RPMI8226 (cell line): ENCODE measurements at places on chromosomes 5 and 9.

DNA sequence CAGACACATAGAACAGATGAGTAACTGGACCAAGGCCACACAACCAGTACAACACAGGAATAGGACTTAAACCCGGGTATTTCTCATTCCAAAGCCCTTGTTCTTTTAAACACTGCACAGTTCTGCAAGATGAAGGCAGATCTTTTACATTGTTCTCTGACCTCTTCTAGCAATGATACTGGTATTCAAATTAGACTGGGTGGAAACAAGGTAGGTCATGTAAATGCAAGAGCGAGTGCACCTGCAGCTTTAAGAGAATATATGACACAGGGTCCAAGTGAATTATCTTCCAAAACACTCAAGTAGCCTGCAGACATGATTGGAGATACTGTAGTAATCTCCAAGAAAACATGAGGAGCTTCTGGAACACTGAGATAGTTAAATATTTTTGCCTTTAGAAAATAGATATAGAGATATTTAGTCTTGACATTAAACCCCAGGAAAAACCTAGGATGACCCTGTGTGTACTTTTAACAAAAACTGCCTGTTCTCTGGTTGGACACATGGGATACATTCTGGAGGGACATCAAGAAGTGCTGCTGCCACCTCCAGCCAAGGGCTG is 130.6 kb upstream of the EPB41L4A start:
- DNase-seq: no peak

- DNase-seq: no peak
Observed at GRCh38 chr5:91938441-91938840, 555.3 kb upstream of the ARRDC3 start.

DNA sequence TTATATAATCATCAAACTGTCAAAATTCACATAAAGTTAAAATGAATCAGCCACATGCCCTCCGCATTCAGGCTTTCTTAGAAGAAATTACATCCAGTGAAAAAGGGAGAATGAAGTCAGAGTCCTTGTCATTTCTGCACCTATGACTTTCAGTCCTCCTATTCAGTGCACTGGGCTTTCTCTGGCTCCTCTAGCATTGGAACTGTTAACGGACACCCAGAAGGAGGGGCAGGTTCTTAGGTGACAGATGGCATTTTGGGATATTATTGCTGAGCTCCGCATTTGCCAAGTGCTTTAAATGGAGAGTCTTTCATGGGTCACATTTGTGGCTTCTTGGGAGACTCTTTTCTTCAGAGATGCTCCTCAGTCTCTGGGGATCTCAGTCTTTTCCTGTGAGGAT is 40.0 kb downstream of the ADAMTS19 start:
- no peak for DNase-seq

DNA sequence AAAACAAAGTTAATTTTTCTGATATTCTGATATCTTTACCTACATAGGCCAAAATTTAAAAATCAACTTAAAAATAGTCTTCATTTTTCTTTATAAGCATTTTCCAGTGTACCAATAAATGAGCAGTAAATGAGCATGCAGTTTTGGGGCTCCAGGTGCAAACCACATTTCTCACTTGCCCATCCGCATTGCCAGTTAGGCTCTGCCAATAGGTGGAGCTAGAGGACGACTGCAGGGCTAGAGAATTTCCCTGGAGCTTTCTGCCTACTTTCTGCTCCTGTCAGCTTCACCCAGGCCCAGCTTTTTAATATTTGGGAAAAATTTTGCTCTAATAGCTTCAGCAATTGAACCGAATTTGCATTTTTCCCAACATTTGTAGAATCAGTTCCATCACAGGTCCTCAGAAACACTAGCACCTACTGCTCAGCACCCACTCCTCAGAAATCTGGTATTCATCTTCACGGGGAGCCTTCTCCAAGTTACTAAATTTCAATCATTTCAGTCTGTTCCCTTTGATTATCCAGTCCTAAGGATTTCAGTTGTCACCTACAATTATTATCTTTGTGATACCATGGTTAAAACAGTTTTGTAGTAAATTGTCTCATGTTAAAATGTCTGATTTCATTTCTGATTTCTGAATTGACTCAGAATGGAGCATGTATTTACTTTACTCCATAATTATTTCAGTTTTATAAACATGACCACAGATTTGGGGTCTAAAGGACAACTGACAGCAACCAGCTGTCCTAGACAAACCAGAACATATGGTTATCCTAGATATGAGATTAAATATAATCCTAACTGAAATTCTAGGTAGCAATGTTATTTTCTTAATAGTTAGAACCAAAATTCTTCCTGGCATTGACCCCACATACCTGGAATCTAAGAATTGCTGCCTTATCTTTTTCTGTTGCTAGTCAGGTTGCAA is 104.6 kb upstream of the FAM174A start:
- peak; percentile 68 for DNase-seq

GRCh38 chr5:177049285-177049684 is 26.8 kb downstream of the ZNF346 start:
- DNase-seq: no peak

- no peak for DNase-seq
Observed at GRCh38 chr5:91182763-91183162, 200.4 kb downstream of the ARRDC3 start.

GRCh38 chr5:172042183-172042582 is 35.7 kb upstream of the FBXW11 start:
- no peak for DNase-seq

DNA sequence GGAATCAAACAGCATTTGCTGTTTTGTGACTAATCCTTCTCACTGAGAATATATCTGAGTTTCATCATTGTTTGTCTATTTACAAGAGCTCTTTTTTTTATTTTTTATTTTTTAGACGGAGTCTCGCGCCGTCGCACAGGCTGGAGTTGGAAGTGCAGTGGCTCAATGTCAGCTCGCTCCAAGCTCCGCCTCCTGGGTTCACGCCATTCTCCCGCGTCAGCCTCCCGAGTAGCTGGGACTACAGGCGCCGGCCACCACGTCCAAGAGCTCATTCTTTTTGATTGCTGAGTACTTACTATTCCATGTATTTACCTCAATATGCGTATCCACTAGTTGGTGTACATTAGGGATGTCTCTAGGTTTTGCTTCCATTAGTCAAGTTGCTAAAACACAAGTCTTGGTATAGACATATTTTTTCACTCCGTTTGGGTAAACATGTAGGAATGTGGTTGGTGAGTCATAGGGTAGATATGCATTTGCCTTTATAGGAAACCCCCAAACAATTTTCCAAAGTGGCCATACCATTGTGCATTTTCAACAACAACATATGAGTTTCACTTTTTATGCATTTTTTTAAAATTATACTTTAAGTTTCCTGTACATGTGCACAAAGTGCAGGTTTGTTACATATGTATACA is 1005.0 kb upstream of the CDH10 start:
- DNase-seq: no peak

DNA sequence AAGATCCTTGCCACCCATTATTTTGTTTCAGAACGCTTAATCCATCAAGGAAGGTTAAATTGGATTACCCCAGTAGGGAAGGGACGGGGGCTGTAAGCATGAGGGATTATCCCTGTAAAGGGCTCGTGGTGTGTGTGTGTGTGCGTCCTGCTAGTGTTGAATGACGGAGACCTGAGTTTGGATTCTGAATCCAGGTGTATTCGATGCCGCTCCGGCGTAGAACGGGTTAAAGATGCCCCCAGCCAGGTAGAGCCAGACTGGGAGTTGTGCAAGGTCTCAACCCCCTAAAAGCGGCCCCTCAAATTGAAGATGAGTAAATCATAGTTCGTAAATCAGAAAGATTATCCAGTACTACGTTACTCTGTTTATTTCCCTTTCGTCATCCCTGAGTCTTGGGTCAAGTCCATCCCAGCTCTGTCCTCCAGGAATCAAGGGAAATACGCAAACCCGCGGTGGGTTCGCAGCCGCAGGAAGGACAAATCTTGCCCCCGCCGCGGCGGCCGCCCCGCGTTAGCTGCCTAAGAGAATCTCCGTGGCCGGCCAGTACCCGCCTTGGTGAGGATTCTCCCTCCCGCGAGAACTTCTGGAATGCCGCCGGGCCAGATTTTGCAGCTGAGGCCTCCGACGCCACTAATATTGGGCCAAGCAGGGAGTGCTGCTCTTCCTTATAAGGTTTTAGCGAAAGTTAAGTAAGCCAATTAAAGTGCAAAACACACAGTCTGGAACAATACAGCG is 586 bp upstream of the MTAP start:
- peak; percentile 17 for DNase-seq

GRCh38 chr9:94779031-94779430 is 52.5 kb downstream of the AOPEP start:
- DNase-seq: no peak

DNA sequence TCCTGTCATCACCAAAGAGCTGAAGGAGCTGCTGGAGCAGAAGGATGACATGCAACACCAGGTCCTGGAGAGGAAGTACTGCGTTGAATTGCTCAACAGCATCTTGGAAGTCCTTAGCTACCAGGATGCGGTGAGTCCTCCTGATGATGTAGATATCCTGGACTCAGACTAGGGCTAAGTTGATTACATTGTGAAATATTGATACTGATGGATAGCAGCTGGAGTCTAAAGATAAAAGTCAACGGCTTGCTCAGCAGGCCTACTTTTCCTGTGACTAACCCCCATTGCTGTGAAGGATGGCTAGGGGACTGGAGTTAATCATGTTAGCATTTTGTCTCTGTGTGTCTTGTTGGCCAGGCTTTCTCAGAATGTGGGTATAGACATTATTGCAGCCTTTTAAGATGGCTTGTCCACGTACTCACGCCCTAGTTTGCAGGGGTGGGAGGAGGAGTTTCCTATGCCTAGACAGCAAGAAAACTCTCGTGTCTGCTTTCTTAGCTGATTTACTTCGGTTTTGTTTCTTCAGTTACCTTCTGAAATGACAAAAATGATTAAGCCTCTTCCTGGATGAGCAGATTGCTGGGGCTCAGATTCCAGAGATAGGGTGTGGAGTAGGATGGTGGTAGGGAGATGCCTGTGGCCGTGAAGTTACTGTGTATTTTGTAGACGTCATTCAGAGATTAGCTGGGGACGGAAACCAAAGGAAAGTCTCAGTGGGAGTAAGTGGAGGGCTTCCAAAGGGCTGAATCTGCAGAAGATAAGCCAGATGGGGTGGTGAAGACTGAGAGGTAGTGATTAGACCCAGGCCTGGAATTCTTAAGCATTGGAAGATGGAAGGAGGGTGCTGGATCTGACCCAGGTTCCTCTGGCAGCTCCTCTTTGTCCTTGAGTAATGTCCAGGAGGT is 166.3 kb downstream of the DOCK2 start:
- no peak for DNase-seq

- no peak for DNase-seq
Observed at GRCh38 chr9:9752722-9753121, 860.1 kb downstream of the PTPRD start.

DNA sequence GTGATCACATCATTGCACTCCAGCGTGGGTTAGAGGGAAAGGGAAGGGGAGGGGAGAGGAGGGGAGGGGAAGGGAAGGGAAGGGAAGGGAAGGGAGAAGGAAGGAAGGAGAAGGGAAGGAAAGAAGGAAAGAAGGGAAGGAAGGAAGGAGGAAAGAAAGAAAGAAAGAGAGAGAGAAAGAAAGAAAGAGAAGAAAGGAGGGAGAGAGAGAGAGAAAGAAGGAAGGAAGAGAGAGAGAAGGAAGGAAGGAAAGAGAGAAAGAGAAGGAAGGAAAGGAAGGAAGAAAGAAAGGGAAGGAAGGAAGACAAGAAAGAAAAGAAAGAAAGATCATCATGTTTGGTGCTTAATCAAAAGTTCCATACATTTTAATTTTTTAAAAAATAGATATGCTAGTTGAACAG is 136.2 kb downstream of the CMYA5 start:
- no peak for DNase-seq

GRCh38 chr5:131718487-131719014 is 78.3 kb downstream of the FNIP1 start:
- DNase-seq: no peak

DNA sequence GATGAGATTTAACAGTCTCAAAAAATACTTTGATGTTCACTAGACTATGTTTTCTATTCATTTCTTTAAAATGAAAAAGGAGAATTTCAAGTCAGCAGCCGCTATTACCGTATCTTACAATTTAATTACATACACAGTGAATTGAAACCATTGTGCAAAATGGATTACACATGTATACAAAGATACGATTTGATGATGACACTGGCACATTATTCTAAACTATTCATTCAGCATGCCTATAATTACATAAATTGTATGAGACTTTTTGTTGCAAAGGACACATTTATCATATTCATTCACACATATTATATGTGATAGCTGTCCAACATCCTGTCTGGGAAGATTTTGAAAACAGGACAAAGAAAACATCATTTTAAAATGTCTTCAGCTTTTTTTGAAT is 118.3 kb upstream of the VCAN start:
- no peak for DNase-seq

GRCh38 chr9:111052791-111053190 is 14.5 kb upstream of the LPAR1 start:
- no peak for DNase-seq

GRCh38 chr5:51273021-51273420 is 110.2 kb upstream of the ISL1 start:
- DNase-seq: no peak

DNA sequence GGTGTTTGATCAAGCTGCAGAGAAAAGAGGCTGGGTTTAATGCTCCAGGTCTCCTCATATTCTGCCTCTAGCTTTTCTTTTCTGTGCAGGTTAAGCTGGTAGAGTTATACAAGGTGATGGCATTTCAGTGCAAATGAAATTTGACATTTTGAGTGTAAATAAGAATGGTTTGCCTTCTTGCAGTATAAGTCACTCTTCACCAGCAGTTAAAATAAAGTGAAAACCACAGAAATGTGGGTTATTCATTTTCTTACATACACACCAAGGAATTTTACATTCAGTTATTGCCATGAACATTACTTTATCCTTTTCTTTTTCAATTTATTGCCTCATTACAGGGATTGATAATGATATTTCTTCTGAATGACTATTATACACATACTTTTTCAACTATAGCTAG is 337.5 kb upstream of the PCSK5 start:
- DNase-seq: no peak

DNA sequence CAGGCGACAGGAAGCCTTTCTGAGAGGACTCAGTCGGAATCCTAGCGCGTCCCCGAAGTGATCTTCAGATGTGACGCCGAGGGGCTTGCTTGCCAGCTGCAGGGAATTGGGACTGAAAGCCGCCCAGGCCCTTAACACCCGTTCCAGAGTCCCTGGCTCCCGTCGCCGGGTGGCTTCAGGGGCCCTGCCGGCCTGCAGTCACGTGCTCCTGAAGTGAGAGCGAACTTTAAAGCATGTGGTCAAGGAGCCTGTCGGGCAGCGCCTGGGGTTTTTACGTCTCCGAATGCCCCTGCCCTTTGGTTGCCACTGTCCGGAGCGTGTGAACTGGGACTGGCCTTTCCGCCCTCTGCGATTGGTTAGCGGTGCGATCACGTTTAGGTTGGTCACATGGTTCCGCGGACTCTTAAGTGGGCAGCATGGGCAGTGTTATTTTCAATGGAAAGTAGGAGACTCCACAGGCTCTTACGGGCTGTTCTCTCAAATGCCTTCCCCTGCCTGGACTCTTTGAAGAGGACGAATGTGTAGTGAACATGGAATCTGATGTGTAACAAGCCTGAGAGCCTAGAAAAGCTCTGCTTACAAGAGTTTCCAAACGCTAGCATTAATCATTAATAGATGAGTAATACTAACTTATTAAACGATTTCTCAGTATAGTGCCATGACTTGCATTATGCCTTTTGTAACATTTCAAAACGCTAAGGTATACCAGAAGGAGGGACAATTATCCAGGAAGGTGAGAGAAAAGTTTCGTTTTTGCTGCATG is 1.9 kb downstream of the VLDLR start:
- DNase-seq: no peak
